Adrenal gland (tissue), 19 donors: ENCODE measurements at places on chromosomes 1 and 21. TPM values are rescaled to one million over a fixed set of nuclear protein-coding genes. Genes with fewer than 3 reads are reported as not detected.
A peak's percentile ranks its signal among the peaks of the same experiment; 100 is the strongest.

Gene ANKRD65
- total RNA-seq = 0.39 TPM

Gene FCGR2B
- 32.1 TPM for total RNA-seq

Gene HJV
- total RNA-seq = not detected

Gene FCMR
- total RNA-seq = 1.1 TPM

- no peak for DNase-seq
Measured at GRCh38 chr1:9400425-9401079, 107.9 kb downstream of the SPSB1 start.

GRCh38 chr1:2533365-2533764, 3.3 kb upstream of the HES5 start:
- no peak for DNase-seq

GRCh38 chr1:182392050-182393028, 749 bp upstream of the GLUL start:
- DNase-seq = peak; percentile 43

- DNase-seq = no peak
Measured at GRCh38 chr1:178267646-178268094, 173.8 kb downstream of the RASAL2 start.

GRCh38 chr1:224726441-224727182, 110.5 kb downstream of the CNIH3 start:
- peak; percentile 14 for DNase-seq

- DNase-seq = no peak
Measured at GRCh38 chr1:187817782-187818181, 989.0 kb downstream of the PLA2G4A start.

DNA sequence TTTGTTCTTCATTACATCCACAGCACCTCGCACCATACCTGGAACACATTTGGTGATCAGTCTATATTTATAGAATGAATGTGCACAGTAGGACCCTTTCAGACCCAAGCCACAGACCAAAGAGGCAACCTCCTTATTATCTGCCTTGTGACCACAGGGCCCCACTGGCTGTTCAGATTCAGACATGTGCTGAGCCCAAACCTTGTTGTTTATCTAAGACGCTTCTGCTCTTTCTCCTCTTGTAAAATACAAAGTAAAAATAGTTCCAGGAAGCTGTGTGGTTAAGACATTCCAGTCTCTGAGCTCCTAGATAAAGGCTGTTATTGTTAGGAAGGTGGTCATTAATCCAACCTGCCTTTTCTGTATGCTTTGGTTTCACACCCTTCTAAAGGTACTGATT, 3.6 kb upstream of the SCMH1 start:
- DNase-seq = no peak

- no peak for DNase-seq
Measured at GRCh38 chr1:229380536-229381160, 37.8 kb upstream of the CCSAP start.

GRCh38 chr1:71343686-71344416, 263.0 kb upstream of the ZRANB2 start:
- no peak for DNase-seq

- no peak for DNase-seq
Measured at GRCh38 chr1:14340002-14340785, 258.3 kb upstream of the KAZN start.

DNA sequence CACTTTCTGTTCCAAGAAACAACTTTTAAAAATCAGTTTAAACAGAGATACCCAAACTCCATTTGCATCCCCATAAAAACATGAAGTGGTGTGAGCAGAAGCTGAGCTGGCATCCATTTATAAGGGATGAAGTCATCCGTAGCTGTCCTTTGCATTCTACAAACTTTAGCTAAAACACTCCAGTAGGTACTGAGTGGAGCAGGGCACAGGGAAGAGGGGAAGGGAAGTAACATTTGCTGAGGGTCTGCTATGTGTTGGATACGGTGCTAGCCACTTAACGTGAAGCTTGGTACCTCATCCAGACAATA, 32.9 kb downstream of the VWA5B1 start:
- no peak for DNase-seq

DNA sequence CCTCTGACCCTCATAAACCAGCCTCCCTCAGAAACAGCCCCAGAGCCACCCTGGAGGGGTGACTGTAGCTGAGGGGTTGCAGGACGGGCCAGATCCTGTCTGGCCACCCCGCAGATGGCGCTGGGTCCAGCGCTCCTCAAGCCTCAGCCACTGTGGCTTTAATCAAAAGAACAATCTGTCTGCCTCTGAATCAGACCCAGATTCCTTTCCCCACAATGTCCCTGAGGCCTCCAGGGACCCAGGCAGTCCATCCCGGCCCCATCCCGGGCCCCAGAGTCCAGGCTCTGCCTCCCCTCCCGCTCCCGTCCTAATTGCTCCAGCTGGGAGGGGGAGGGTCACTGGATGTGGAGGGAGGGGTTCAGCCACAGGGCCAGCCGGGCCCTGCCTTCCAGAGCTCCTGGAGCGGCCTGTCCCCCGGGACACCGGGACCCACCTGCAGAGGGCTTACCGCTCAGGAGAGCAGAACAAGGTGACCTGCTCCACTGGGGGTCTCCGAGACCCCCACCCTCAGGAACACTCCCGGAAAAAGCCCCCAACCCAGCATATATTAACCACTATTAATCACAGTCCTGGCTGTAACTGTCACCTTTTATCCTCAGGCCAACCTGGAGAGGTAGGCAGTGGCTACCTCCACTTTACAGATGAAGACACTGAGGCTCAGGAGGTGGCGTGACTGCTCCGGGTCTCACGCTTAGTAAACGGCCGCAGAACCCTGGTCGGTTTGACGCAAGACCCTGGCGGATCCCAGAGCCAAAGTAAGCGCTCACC, 836 bp upstream of the FBLIM1 start:
- no peak for DNase-seq

- DNase-seq = no peak
Measured at GRCh38 chr1:17857109-17857499, 102.0 kb downstream of the ACTL8 start.

GRCh38 chr1:85058786-85059185, 10.5 kb upstream of the MCOLN3 start:
- no peak for DNase-seq

DNA sequence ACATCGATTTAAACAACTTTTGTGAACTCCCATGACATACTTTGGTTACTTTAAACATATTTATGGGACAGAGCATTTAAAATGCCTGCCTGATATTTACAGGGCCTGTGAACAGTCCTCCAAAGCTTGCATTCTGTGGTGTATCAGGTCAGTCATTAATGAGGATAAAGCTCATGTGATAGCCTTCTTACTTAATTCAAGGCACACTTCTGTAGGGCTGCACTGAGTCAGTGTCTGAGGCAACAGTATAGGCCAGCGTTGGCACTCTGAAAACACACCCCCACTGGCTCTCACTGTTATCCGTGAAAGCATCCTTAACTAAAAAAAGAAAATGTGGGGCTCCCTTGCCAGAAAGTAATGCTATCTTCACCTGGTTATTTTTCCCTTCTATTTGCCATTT, 200.0 kb downstream of the NFIA start:
- no peak for DNase-seq

DNA sequence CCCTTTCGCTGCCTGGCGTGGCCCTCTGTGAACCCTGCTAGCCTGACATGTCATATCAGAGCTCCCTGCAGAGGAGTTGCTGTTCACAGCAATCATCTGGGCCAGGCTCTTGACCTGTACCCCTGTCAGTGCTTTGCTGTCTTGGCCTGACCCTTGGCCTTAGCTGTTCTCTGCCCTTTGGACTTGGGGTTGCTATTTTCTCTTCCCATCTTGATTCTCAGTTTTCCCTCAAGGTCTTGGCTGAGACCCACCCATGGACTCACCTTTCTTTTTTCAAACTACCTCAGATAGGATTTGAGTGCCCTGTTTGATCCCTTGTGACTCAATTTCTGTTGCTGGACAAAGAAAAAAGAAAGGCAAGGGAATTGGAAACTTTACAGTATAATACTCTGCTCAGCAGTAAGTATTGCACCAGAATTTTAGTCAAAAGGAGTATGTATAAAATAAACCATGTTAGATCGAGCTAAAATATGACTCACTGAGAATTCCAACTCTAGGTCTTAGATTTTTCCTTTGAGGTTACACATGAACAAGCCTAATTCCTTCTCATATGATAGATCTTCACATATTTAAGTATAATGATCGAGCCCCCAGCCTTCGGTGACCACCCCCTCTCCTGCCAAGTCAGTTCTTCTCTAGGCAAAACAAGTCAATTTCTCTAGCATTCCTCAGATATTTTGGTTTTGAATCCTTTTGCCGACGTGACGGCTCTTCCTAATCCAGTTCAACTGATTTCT, 110.5 kb downstream of the NGF start:
- DNase-seq = no peak

DNA sequence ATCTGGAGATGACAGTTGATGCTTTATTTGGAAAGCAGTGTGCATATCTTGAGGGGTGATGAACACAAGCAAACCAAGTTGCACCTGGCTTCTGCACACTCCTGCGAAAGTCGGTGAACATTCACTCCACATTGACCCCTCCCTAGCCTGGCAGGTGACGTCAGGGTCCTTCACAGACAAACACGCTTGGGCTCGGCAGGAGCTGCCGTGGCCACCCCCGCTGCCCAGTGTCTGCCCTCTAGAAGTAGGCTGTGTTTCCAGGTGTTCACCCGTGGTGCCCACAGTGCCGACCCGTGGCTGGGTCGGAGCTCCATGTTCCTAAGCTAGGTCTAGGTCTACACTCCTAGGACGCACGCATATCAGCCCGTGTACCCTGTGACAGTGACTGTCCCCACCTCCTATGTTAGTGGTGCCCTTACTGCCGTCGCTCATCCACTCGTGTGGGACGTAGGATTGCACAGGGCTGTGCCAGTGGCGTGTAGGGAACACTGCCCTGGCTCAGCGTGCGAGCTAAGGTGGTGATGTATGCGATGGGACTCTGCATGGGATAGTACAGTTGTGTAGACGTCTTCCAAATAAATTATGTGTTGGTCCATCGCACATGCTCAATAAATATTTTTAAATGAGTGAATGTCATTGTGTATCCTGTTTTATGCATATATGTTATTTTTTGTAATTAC, 29.0 kb downstream of the PRMT2 start:
- DNase-seq = no peak

GRCh38 chr1:10724052-10724494, 72.4 kb downstream of the CASZ1 start:
- DNase-seq = no peak

GRCh38 chr1:21277180-21277579, 13.1 kb downstream of the ECE1 start:
- no peak for DNase-seq

DNA sequence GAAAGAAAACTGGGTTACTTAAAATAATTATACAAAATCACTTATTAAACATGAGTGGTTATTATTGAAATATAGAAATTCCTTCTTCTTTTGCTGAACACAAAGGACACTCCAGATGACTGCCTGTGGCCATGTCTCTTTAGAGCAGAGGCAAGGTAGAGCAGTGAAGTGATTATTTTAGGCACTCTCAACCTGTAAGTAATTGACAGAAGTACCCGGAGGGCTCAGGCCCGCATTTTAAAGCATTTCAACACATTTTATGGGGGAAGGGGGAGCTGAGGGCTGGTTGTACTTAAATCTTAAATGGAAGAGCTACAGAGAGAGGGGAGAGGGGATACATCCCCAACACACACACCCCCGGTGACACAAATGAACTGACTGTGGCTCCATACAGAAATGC, 10.2 kb downstream of the OSCP1 start:
- DNase-seq = no peak

DNA sequence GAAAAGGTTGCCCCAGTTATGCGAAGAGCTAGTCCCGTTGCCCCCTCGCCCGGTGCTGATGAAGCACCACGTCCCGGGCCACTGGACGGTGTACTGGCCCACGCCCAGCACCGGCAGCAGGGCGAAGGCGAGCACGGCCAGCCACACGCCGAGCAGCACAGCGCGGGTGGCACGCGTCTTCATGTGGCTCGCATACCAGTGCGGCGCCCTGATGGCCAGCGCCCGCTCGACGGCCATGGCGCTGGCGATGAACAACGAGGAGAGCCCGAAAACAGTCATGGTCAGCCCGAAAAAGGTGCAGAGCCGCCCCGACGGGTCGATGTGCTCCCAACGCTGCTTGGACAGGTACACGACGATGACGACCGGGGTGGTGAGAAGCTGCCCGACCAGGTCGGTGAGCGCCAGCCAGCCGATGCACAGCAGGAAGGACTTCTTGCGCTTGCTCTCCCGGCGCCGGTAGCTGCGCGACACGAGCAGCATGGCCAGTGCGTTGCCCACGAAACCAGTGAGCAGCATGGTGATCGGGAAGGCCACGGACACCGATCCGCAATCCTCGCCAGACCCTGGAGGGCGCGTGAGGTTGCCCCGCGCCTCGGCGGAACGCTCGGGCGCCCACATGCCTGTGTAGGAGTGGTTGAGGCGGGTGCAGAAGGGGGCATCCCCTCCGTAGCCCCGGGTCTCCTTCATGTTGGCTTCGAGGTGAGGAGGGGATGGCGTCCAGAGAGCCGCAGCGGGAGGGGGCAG, 553 bp downstream of the PTGER3 start:
- no peak for DNase-seq

DNA sequence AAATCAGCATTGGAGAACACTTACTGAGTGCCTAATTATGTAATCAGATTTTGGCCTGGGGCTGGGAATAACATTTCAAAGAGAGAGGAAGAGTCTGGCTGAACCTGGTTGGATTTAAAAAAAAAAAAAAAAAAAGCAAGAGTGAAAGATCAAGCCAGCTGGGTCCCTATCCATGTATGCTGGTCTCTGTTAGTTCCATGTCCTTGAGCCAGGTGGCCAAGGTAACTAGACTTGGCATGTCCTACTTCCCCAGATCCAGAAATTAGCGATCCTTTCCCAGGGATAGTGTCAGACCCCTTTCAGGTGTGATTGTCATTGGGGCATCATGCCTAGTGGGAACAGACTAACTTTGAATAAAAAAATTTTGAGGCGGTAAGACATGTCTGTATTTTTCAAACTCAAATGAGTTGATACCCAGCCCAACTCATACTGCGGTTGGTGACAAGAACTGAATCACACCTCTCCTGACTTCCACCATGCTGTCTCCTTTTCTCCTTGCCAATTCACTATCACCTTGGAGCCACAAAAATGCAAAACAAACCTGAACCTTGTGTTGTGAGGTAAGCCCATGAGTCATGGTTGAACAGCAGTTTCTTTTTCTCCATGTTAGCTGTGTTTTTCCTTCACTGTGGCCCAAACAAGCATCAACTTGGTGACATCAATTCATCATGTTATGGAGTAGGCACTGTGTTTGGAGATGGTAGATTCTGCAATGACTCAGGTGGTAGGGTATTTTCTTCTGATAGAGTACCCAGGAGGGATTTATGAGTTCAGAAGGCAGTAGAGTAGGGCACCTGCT, 24.5 kb upstream of the PPP2R5A start:
- no peak for DNase-seq

- no peak for DNase-seq
Measured at GRCh38 chr1:113540335-113540734, 150.0 kb downstream of the MAGI3 start.
